ENCODE measurements at places on chromosomes 7 and 10.

- no peak for DNase-seq
These were observed 2.2 kb downstream of the COMTD1 start for GRCh38 chr10:75233444-75234016.

DNA sequence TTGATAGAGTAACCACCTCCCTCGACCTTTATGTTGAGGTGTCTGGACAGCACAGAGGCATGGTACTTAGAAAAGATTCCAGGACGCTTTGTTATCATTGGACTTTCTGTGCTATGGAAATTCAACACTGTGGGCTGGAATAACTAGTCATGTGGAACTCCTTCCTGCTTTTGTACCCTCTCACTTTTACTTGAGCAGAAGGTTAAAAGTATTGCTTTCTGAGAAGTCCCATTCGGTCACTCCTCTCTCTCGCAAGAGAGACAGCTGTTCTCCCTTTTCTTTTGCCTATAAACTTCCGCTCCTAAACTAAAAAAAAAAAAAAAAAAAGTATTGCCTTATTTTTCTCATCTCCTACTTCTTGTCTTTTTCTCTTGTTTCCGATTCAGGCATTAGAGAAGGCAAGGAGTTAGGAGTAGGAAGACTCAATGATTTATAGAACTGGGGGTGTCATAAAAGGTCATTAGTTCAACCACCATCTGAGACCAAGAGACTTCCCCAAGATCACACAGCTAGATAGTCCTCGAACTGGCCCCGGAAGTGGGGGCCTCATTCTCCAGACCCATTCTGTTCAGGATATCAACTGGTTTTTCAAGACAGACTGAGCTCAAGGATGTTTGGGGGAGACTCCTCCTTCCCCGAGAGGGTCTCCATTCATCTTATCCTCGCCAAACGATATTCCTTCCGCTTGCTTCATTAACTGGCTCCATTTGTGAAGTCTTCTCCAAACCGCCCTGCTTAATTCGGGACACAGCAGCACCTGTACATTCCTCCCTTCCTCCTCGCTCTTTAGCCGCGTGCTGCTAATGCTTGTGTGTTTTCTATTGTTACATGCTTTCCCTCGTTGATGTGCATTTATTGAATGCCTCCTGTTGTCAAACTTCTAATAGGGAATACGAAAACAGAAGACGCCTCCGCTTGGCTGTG lies 995 bp upstream of the INPP5F start:
- DNase-seq = no peak

GRCh38 chr10:116160271-116160670 lies 112.7 kb downstream of the GFRA1 start:
- no peak for DNase-seq

DNA sequence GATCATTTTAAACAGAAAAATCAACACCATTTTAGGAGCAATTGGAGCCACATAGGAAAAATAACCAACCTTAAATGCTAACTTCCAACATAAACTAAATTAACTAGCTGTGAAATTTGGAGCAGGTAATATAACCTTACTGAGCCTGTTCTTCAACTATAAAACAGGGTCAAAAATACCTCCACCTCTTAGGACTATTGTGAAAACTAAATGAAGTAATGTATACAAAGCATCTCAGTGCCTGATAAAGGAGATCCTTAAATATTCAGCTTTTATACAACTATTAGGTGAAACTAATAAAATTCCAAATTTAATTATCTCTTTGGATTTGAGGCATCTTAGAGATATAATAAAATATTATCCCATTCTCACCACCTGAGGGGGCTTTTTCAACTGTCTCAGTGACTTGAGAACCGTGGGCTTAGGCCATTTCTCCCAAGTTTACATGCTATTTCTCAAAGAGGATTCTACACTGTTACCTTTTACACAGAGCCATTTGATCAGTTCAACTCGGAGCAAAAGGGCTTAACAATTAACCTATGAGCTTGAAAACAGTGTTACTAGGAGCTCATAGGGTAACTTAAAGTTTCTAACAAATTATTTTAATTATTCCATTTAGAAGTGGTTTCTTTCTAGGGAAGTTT lies 165.0 kb upstream of the ASAH2 start:
- no peak for DNase-seq

DNA sequence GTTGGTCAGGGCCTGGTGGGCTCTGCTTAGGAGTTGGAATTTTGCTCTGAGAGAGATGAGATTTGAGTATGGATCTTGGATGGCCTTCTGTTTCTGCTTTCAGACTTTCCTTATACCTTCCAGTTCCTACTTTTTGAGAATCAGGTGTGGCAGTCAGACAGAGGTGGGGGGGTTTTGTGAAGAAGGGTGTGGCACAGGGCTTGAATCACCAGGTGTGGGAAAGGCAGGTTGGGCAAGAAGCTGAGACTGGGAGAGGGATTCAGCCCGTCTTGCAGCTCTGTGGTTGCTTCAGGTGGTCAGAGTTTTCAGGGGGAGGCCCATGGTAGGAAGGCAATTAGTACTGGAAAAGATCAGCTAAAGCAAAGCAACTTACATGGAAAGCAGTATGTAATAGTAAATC lies 340.2 kb downstream of the LRMDA start:
- no peak for DNase-seq

DNA sequence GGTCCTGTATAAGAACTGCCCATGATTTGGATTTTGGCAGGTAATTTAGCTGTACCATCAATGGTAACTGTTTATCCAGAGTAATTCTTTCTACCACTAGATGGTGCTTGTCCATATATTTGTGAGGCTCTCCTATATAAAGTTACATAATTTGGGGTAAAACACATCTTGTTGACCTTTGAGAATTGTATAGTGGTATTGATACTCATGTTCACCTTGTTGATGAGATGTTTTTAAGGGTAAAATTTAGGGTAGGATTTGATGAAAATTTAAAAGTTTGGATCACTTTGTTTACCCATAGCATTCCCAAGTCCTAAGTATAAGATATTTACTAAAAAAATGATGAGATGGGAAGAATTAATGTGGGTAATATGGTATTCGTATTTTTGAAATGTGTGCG lies 31.6 kb downstream of the ST7 start:
- DNase-seq = no peak

DNA sequence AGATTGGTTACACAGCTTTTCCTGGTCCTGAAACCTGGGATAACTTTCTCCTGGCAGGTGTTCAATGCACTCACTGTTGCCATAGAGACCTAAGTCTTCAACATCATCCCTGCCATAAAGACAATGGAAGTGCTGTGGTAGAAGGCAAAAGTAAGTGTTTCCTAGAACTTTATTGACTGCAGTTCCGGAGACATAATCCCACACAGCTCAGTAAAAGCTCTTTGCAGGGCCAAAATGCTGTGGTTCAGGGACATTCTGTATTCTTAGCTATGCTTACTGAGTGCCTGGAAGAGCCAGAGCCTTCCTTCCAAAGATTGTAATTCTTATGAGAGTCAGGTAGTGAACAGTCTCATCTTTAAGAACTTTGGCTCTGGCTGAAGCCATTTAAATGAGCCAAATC lies 5.3 kb downstream of the WIPF3 start:
- DNase-seq = no peak

GRCh38 chr7:24717247-24717622 lies 40.0 kb downstream of the GSDME start:
- no peak for DNase-seq

- no peak for DNase-seq
These were observed 236.0 kb downstream of the SEMA3D start for GRCh38 chr7:84950836-84951235.

- no peak for DNase-seq
These were observed 1217.1 kb upstream of the CELF2 start for GRCh38 chr10:9800571-9800970.

DNA sequence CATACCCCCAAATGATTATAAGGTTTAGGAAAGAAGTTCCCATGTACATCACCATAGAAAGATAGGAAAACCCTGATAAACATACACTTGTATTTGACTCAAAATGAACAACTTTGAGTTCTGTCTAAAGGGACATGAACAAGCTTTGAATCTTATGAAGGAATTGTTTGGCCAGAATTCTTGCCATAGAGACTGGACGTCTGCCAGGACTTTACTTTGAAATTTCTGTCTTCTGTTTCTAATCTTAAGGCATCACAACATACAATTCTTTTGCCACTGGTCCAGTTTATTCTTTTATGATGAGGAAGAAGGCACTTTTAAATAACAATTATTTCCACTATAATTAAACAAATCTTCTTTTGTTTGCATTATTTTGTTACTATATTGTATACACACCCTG lies 26.2 kb upstream of the CYP26C1 start:
- DNase-seq = no peak

GRCh38 chr7:32061346-32061745 lies 8.9 kb downstream of the PDE1C start:
- no peak for DNase-seq

- DNase-seq = no peak
These were observed 306.9 kb downstream of the FRMD4A start for GRCh38 chr10:14023673-14024328.

- DNase-seq = no peak
These were observed 2.8 kb downstream of the EEPD1 start for GRCh38 chr7:36155811-36156361.

DNA sequence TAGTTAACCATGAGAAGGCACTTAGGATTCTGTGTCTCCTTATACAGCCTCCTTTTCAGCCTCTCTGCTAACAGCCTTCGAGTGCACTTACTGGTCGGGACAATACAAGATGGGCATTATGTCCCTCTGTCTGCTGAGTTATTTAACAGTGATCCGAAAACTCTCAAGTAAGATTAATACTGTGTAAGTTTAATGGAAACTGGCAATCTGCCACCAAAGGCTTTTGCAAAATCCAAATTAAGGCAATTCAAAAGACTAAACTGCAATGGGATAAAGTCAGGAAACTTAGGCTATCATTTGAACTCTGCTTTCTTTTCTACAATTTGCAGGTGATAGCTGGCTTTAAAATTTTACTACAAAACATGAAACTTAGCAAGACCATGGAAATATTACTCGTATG lies 477.8 kb downstream of the TFEC start:
- peak; percentile 51 for DNase-seq

DNA sequence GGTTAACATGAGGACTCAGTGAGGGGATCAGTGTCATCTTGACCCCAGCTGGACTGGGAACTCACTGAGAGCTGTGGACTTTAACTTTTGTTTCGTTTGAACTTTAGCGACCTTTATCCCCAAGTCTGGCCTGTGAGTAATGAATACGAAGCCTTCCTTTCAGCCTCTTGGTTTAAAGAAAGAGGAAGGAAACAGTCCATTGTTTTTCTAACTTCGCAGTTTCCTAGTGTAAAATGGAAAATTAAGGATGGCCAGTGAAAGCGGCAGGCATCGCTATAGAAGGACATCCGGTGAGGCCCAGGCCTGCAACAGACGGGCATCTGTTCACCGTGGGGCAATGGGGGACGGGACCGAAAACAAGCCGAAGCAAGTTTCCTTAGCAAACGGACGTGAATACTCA lies 44.1 kb upstream of the ADO start:
- DNase-seq = no peak

DNA sequence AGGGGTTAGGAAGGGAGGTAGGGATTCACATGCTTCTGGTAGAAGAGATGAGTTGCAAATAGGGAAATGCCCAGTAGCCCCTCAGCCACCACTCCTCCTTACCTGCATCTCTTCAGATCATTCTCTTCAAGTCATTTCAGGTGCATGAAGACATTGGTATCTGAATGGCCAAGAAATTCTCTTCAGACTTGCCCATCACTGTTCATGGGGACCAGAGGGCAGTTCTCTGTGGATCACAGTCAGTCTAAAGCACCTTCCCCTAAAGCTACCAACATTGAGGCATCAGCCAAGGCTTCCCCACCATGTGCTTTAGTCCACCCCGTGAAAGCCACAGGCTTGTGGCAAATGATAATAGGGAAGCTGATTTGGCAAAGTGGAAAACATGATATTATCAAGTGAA lies 319.4 kb upstream of the ZNF32 start:
- DNase-seq = no peak

GRCh38 chr7:66927348-66927948 lies 6.4 kb downstream of the TMEM248 start:
- no peak for DNase-seq

GRCh38 chr7:50214126-50214670 lies 90.3 kb upstream of the IKZF1 start:
- DNase-seq = no peak

DNA sequence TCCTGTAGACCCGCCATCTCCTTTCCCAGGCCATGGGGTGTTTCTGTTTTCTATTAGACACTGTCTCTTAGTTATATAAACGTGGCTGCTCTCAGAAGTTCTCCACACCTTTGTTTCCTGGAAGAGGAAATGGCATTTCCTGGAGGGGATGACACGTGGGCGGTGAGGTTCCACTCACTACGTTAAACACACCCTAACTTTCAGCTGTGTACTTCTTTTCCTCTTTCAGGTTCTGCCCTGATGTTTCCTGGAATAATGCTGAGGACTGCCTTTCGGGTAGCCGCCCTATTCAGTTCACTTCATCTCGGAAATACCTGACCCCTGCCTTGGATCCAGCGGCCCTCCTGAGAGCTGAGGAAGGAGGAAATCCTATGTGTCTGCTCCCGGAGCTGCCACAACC lies 3.4 kb upstream of the PRKCQ start:
- no peak for DNase-seq

- no peak for DNase-seq
These were observed 45.7 kb downstream of the LYZL2 start for GRCh38 chr10:30583778-30584415.

GRCh38 chr10:32386623-32387260 lies 39.8 kb upstream of the EPC1 start:
- DNase-seq = no peak

DNA sequence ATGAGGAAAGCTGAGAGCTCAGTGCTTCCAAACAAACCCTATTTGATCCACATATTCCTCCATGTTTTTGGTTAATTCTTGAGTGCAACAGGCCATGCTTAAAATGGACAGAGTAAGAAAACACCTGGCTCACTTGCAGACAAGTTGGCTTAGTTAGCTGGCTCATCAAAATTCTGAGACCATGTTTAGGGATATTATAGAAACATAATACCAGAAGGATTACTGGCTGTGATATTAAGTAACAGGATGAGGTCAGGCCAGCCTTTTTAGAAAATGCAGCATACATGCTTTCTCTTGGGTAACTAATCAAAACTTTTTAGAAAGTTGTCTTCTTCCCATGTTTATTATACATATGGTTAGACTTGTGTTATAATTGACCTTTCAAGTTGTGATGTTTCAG lies 867.2 kb upstream of the LRRTM3 start:
- DNase-seq = no peak

GRCh38 chr7:155756322-155756721 lies 55.9 kb downstream of the SHH start:
- no peak for DNase-seq

DNA sequence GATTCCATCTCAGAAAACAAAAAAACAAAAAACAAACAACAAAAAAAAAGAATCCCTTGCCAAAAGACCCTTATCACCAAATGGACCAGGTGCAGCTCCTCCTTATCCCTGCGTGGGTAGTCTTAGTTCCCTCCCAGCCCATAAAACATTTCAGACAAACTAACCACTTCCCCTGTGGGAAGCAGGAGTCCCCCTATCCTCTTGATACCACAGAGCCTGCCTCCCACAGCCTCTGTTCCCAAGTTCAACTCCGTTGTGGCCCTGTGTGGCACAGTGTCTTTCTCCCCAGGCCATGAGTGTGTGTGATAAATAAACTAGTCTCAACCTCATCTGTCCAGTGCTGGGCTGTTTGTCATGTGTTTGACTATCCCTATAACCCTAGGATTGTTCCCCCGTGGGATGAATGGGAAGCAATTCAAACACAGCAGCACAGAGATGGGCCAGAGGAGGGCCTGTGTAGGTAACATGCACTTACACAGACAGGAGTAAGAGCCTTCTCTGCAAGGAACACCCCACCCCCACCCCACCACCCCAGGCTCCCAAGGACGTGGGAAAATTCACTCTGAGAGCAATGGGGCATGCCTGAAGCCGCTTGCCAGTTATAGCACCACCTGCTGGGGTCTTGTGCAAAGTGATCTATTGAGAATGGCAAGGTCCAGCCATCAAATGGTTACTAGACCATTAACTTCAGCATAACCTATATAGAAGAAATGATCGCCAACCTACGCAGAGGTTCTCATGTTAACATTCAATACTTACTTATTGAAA lies 147.1 kb upstream of the GHITM start:
- DNase-seq = no peak

Data from NCI-H2107 (cell line).